Activated CD4-positive, alpha-beta T cell treated with anti-CD3 and anti-CD28 coated beads for 4 hours (primary cell): ENCODE measurements at places on chromosomes 7 and 10.

DNA sequence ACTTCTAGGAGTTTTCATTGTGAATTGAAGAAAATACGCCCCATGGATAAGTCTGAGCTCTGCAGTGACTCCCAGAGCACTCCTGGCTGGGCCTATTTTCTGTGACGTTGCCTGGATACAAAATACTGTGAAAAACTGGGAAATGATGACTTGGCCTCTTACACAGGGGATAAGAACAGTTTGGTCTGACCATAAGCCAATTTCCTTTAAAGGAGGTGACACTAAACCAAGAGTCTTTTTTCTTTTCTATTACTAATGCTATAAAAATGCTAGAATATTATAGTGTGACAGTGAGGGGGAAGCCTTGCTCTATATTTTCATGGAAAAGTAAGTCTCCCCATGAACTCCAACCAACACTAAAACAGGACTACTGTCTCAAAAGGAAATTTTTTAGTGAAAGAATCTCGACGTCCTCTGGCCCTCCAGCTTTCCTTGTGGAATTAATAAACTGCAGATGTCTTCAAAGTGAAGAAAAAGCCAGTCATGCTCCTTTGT lies 45.5 kb downstream of the MYOF start:
- DNase-seq = no peak

- no peak for DNase-seq
These were observed 72.5 kb upstream of the CTBP2 start for GRCh38 chr10:125232841-125233240.

GRCh38 chr7:90736316-90736715 lies 140.2 kb downstream of the CDK14 start:
- DNase-seq = no peak

DNA sequence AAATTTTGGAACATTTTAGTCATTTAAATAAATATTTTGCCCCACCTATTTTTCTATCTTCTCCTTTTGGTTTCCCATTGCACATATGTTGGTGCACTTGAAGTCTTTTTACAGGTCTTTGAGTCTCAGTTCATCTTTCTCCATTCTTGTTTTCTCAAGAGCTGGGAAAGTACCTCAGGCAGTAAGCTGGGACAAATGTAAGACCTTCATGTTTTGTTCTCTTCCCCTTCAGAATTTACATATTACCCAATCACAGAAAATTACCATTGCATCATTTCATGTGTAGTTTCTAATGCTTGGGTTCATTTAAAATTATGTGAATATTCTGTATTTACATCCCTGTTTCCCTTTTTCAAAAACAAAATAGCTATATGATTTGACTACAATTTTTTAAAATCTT lies 1150.0 kb upstream of the POT1 start:
- DNase-seq = no peak

GRCh38 chr7:45033931-45034290 lies 33.9 kb downstream of the CCM2 start:
- no peak for DNase-seq

GRCh38 chr7:9026121-9026520 lies 592.7 kb downstream of the NXPH1 start:
- DNase-seq = no peak

- no peak for DNase-seq
These were observed 6.6 kb downstream of the GCC1 start for GRCh38 chr7:127578711-127579275.

DNA sequence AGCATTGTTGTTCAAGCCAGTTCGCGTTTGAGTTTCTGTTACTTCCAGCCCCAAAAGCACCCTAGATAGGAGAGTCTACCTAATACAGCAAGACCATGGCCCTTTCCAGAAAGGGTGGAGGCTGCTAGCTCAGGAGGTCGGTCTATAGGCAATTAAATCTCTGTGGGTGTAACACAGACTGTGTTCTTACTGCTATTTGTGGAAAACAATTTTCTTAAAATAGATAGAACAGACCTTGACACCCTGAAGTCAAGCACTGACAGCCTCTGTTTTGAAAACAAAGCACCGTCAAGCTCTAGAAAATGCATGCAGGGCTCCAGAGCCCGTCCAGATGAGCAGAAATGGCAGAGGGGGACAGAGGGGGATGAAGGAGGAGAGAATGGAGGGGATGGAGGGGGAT lies 156.6 kb downstream of the PRKAG2 start:
- DNase-seq = no peak

DNA sequence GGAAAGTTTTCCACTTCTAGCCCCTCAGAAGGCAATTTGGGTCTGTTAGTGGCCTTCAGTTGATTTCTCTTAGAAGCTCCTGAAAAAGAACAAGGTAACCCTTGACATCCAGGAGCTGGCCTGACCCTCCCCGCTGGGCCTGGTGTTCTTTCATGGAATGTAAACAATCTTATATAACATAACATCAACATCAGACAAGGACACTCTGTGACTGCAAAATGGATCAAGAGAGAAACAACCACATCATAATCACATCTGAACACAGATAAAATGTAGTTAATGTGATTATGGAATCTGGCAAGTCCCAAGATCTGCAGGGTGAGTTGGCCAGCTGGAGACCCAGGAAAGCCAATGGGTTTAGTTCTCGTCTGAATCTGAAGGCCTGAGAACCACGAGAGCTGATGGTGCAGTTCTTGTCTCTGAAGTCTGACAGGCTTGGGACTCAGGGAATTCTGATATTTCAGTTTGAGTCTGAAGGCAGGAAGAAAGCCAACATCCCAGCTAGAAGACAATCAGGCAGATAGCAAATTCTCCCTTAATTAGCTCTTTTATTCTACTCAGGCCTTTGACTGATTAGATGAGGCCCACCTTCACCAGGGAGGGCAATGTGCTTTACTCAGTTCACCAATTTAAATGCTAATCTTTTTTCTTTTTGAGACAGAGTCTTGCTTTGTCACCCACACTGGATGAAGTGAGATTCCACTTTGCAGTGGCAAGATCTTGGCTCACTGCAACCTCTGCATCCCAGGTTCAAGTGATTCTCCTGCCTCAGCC lies 91.4 kb upstream of the NAMPT start:
- no peak for DNase-seq

DNA sequence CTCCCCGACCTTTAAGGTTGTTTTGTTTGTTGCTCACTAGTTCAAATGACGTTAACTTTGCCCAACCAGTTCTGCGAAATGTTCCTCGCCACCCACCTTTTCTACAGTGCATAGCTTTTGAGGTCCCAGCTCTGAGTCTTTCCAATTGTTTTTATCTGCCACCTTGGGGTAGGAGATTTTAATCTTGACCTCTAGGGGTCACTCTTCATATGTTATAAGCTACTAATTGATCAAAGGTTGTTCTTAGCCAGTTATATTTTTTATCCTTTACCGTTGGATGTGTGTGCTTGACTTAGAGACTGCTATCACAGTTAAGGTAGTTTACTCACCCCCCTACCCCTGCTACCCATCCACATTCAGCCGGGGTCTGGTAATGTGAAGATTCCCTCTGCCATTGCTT lies 372.4 kb downstream of the SUGCT start:
- DNase-seq = no peak

- no peak for DNase-seq
These were observed 8.8 kb downstream of the TDRD1 start for GRCh38 chr10:114188001-114188400.

GRCh38 chr10:113148071-113148825 lies 198.2 kb downstream of the TCF7L2 start:
- no peak for DNase-seq

GRCh38 chr7:150620061-150620460 lies 12.1 kb downstream of the GIMAP6 start:
- peak; percentile 58 for DNase-seq

DNA sequence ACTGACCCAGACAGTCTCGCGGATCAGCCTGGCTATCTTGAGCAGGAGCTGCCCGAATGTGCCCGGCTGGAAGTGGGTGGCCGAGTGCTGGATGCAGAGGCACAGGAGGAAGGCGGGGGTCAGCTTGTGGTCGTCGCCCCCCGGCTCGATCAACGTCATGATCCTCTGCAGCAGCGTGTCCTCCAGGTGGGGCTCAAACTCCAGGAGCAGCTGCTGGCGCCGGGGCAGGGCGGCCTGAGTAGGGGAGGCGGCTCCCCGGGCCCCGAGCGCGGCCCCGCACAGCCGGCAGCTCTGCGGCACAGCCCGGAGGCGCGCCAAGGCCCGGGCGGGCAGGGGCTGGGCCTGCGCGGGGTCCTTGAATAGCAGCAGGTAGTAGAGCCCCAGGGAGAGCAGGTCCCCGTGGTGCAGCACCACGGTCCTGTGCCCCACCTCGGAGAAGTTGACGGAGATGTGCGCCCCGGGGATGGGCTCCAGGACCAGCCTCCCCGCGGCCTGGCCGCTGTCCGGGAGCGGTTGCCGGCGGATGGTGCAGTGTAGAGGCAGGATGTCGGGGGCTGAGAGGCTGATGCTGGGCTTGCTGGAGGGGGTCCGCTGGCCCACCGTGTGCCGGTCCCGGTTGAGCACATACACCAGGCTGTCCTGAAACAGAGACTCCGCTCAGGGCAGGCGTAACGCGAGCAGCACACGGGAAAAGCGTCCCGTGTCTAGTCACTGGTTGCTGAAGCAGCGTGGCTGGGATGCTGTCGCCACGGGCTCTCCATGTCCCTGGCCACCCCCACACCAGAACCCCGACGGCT lies 27.0 kb downstream of the PAPOLB start:
- DNase-seq = no peak

DNA sequence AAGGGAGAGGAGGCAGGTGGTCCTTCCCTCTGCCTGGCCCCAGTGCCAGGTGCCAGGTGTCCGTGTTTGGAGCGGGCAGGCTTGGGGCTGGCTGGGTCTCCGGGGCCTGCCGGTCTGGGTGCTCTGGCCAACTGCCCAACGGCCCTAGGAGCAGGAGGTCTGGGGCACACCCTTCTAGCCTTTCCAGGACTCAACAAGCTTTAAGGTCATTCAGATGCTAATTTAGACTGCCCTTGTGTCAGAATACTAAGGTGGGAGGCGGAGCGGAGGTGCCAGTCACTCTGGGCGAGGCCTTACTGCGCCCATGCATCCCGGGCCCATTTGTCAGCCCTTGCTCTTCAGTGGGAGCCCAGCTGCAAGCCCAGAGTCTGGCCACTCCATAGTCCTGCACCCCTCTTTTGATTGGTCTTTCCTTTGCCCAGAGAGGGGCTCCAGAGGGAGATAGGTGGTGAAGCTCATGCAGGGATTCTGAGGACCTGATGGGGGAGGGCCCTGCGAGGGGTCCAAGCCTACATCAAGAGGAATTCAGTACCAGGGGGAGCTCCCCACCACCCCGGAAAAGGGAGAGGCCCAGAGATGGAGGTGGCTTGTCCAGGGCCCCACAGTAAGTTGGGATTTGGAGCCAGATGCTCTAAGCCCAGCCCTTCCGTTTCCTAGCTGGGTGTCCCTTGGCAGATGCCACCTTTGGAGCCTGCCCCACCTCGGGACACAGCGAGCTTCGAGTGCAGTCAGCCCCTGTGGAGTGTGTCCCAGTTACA lies 1.3 kb downstream of the PGAM2 start:
- DNase-seq = no peak

- DNase-seq = no peak
These were observed 203.2 kb upstream of the PPP2R2D start for GRCh38 chr10:131697476-131698128.

DNA sequence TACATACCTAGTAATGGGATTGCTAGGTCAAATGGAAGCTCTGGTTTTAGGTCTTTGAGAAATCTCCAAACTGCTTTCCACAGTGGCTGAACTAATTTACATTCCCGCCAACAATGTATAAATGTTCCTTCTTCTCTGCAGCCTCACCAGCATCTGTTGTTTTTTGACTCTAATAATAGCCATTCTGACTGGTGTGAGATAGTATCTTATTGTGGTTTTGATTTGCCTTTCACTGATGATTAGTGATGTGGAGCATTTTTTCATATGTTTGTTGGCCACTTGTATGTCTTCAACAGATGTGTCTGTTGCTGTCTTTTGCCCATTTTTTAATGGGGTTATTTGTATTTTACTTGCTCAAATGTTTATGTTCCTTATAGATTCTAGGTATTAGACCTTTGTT lies 675.5 kb downstream of the SUGCT start:
- DNase-seq = no peak

- no peak for DNase-seq
These were observed 171.3 kb upstream of the ITGB1 start for GRCh38 chr10:33129141-33129995.

- DNase-seq = no peak
These were observed 11.0 kb upstream of the AHCYL2 start for GRCh38 chr7:129213828-129214227.

DNA sequence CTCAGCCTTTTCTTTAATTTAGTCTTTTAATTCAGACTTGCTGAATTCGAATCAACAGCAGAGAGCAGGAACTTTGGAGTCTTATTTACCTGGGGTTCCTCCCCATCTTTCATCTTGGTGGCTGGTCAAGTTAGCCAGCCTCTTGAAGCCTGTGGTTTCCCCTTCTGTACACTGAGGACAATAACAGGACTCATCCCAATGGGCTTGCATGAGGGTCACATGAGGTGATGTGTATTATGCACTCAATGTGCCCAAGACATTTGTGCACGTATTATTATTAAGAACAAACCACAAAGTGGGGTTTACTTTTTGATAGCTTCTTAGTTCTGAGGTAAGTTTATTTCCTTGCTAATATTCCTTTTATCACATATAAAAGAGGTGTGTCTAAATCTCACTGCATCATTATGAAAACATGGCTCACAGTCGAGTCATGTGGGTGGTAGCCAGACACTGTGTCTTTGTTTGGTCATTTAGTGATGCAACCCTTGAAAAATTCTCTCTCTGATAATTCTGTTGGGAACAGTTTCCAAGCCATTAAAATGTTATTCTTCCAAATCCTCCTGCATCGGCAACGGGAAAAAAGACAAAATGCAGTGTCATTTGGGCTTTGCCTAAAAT lies 86.5 kb upstream of the GRB10 start:
- no peak for DNase-seq

DNA sequence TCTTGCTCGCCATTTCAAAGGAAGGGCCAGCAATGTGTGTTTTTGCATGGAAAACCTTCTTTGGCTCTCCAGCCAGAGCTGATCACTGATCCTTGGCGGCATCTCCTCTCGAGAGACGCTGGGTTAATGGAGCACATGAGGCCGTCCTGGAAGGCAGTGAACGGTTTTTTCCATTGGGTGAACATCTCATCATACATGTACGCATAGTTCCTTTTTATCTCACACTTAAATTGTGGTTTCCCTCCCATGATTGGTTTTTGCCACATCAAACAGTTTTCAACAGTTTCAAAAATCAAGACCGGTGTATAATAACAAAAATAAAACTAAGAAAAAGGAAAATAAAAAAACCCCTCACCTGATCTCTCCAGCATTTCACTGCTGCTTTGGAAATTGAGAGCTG lies 276.4 kb downstream of the TCF7L2 start:
- no peak for DNase-seq

DNA sequence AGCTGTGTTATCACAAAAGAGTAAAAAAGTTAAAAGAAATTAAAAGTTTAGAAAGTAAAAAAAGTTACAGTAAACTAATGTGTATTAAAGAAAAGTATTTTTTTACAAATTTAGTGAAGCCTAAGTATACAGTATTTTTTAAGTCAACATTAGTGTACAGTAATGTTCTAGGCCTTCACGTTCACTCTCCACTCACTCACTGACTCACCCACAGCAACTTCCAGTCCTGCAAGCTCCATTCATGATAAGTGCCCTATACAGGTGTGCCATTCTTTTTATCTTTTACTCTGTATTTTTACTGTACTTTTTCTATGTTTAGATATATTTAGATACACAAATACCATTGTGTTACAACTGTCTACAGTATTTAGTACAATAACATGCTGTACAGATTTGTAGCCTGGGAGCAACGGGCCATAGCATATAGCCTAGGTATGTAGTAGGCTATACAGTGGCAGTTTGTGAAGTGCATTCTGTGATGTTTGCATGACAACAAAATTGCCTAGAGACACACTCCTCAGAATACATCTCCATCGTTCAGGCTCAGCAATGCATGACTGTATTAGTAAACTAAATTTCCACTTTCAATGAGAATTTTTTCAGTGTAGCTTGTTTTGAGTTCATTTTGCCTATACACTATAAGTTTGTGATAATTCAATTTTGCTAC lies 539.9 kb upstream of the C7orf33 start:
- DNase-seq = no peak

- DNase-seq = no peak
These were observed 69.9 kb downstream of the APBB1IP start for GRCh38 chr10:26508016-26508415.
